ENCODE measurements at places on chromosomes 6 and 20.

GRCh38 chr6:161273274-161273751 is 548 bp downstream of the AGPAT4 start:
- DNase-seq, result no peak

- DNase-seq, result no peak
Observed at GRCh38 chr20:37575884-37576283, 48.2 kb upstream of the BLCAP start.

GRCh38 chr6:141906569-141907080 is 226.1 kb upstream of the GJE1 start:
- DNase-seq, result no peak

DNA sequence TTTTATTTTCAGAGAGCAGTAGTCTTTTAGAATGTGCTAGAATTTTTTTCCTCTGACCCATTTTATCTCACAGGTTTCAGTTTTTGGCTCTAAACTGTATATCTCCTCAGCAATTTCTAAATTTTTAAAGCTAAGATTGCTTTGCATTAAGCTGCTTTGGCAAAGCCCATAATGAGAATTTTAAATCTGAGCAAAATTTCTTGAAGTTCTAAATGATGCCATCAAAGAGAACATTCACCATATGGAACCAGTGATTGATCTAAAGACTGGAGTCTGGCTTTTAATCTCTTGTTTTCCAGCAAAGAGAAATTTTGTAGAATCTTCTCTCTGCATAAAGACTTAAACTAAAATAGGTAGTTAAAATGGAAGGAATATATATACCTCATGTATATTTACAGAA is 313.6 kb downstream of the TBC1D32 start:
- DNase-seq, result no peak

- DNase-seq, result no peak
Observed at GRCh38 chr6:1110164-1110563, 201.7 kb upstream of the FOXQ1 start.

DNA sequence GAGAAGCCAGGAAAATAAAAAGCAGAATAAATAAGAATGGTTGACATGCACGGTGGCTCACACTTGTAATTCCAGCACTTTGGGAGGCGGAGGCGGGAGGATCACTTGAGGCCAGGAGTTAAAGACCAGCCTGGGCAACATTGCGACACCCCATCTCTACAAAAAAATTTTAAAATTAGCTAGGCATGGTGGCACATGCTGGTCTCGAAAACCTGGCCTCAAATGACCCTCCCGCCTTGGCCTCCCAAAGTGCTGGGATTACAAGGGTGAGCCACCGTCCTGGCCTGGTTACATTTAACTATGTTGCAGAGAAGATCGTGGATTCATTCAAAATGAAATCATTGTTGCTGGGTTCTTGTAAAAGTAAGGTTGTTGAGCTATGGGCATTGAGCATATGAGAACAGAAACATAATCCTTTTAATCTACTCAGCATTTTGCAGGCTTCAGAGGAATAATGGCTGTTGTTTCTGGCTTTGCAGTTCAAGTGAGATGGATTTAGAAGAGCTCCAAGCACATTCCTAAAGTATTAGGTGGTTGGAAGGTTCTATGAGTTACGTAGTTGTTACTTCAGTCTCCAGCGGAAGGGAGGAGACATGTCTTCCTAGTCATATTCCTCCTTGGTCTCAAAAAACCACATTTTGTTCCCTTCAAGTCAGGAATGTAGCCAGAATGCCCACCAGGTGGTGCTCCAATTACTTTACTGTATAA is 45.6 kb upstream of the RAB23 start:
- DNase-seq, result no peak

DNA sequence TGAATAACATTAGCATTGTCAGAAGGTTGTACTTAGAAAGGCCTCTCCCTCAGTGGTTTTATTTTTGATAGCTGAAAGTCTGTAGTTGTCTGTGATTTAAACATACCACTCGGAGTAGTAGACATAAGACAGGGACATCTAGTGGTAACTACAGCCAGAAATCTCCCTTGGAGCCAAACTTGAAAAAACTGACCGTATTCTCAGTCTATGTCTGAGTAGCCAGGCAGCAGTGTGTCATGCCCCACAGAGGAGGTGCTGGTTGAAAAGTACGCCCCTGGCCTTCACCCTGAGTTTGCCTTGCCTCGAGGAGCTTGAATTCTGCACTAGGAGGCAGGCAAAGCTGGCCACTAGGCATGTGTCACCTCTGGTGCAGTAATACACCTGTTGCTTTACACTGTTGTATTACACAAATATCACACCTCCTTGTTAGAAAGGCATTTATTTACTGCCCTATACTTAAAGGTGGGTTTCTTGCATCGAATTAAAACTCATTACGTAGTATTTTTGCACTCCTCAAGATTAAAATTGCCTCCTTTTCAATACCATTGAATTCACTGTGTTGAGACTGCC is 20.8 kb downstream of the ZBTB2 start:
- DNase-seq, result no peak

- no peak for DNase-seq
Observed at GRCh38 chr20:10521068-10521831, 86.1 kb downstream of the SLX4IP start.

- no peak for DNase-seq
Observed at GRCh38 chr6:3061501-3061941, 6.8 kb upstream of the RIPK1 start.

DNA sequence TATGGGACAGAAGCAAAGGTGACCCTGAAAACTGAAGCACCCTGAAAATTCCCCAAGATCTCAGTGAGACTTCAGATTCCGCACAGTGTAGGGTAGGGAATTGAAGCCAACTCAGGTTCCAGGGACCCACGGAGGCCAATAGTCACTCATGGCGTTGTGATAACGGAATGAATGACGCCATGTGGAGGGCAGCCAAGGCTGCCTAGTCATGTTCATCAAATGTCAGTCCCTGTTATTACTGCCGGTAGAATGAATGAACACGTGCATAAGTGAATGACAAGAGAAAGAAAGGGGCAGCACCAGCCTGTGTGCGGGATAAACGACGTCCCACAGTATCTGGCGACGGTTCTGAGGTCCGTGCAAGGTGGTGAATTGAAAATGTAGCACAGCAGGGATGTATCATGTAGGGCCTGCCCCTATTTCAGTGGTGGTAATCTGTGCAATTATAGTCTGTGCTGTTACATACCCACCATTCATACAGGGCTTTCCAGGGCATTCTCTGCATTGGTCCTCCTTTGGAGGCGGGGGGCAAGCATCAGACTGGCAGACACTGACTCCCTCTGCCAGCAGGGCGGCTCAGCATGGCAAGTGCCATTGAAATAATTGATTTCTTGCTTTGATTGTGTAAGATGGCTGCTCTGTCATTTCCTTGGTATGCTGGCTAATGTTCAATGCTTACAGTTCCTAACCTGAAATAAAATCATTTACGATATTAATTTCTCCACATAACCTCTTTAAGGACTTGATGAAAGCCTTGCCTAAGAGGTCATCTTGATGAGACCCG is 386.9 kb downstream of the CDH4 start:
- no peak for DNase-seq

- no peak for DNase-seq
Observed at GRCh38 chr20:35443003-35443402, 5.0 kb upstream of the GDF5 start.

DNA sequence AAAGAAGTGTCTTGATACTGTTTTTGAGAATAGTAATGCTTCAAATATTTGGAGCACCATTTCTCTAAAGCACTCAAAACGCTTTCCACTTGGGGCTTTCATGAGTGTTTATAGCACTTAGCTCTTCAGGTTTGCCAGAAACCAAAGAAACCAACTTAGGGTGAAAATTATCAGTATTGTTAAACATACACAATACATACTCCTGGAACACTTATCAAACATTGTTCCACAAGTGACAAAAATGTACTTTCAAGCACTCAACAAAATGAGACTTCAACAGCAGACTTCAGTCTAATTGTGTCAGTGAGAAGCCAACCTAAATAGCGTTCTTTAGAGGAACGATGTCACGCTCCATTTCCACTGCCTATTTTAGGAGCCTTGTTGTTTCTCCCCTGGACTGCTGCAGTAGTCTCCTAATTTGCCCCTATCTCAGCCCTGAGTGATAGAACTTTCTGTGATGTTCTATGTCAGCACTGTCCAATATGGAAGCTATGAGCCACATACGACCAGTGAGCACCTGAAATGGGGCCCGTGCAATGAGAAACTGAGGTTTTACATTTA is 461.3 kb downstream of the KIF16B start:
- DNase-seq, result no peak

GRCh38 chr20:14991023-14991422 is 653.6 kb upstream of the FLRT3 start:
- DNase-seq, result no peak

- no peak for DNase-seq
Observed at GRCh38 chr20:25054096-25054820, 3.7 kb downstream of the ACSS1 start.

- DNase-seq, result no peak
Observed at GRCh38 chr20:1274485-1275311, 8.6 kb downstream of the SNPH start.

DNA sequence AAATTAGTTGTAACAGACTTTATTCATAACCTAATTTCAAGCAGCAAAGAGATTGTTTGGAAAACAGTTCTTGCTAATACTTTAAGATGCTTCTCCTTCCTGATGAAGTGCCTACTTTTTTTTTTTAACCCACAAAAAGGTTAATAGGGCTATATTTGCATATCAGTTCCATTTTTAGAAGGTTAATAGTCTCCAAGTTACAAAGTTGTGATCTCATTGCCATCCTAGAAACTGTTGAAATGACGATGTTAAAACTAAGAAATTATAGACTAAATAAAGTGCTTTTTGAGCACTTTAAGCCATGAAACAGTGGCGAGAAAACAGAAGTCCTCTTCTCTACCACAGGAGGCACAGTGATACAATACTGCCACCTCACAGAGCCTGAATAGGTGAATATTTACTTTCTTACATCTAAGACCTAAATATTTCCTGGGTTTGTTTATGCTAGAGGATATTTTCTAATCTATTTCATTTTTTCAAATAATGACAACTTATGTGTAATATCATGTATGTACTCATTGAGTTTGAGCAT is 5.3 kb downstream of the RNF144B start:
- no peak for DNase-seq

GRCh38 chr20:13121840-13122515 is 99.1 kb upstream of the ISM1 start:
- no peak for DNase-seq

GRCh38 chr6:168905451-168906090 is 348.1 kb downstream of the THBS2 start:
- DNase-seq, result no peak

GRCh38 chr6:122709922-122710512 is 69.5 kb upstream of the FABP7 start:
- DNase-seq, result no peak

DNA sequence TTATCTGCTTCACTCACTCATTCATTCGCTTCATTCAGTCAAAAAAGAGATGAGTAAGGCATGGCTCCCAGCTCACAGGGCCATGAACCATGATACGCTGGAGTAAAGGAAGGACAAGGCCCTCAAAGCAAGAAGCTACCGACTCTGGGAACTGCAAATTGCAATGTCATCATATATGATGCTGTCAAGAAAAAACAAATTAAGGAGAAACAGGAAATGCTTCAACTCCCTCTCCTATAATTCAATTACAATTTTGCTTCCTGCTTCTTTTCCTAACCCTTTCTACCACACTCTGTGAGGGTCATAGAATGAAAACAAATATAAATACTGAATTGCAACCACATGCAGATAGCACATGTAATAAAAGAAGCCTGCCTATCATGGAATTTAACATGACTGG is 725.7 kb upstream of the FLRT3 start:
- DNase-seq, result no peak

DNA sequence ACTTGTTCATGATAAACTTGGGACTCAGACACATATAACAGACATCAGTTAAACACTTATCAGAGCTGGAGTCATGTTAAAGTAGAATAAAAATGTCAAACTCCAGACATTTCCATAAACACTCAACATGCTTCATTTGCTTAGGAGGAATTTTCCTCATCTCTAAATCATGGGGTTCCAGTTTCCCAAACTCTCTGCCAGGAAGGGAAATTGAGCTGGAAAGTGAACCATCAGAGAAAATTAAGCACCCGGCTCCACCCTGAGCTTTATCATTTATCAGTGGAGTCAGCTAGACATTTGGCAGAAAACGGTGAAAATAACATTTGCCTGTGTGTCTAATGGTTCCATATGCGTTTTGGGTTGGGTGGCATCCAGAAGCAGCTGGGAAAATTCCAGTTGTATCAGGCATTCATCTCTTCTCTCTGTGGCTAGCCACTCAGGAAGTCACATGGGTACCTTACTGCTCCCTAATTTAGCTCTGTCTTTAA is 25.3 kb upstream of the ZNFX1 start:
- DNase-seq, result no peak

- no peak for DNase-seq
Observed at GRCh38 chr20:24051160-24051559, 62.6 kb upstream of the GGTLC1 start.

DNA sequence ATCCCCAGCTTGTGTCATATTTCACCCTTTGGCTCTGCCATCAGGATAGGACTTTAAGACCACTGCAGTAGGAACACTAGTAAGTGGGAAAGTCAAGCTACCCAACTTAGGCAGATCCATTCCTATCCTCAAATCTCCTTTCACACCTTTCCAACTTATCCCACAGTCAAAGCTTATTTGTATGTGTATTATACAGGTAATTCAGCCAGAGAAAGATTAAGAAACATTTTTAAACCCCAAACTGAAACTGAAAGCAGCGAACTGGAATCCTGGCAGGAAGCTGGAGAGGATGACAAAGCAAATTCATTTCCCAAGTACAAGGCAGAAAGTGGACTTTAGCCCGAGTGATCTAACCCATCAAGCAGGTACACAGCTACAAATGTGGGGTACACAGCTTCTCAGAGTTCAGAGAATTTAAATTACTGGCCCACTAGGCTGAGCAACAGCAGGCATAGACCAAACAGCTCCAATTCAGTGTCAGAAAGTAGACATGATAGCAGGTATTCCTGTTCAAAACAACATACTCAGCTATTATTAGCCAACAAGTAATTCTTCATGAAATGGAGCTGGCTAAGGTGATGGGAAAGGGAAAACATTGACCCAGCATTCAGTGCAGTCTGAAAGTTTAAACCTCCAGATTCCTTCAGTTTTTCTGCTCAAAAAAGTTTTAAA is 39.1 kb downstream of the ILRUN start:
- DNase-seq, result no peak

- peak; percentile 18 for DNase-seq
Observed at GRCh38 chr20:63697868-63698545, 1.6 kb downstream of the TNFRSF6B start.
